ENCODE measurements at places on chromosomes 1 and 21.

DNA sequence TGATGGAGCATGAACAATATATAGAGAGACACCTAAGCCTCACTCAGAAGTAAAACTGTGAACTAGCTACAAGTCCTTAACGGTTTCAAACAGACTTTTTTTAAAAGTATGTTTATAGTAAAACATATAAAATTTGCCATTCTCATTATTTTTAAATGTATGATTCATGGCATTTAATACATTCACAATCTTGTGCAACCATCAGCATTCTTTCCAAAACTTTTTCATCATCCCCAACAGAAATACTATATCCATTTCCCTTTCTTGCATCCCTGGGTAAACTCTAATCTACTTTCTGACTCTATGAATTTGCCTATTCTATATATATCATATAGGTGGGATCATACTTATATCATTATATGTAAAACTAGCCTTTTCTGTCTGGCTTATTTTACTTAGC, 25.5 kb downstream of the EVI5 start:
- no peak for DNase-seq

- no peak for DNase-seq
Measured at GRCh38 chr1:197686231-197686630, 89.0 kb downstream of the DENND1B start.

GRCh38 chr1:201598396-201598795, 59.5 kb downstream of the NAV1 start:
- DNase-seq: no peak

DNA sequence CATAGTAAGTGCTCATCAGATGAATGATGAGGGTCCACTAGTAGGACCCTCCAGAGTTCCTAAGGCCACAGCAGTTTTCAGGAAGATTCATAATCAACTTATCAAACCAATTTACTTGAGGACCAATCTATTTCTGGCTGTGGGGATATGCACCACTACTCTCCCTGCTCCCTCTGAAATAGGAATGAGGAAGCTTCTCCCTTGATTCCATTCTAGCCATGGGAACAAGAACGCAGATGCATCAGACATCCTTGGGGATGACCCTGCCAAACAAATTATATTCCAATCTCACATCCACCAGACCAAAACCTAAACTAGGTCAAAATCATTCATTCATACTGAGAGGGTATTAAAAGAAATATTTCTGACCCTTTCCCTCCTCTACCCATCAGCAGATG, 31.5 kb downstream of the JAK1 start:
- no peak for DNase-seq

- DNase-seq: no peak
Measured at GRCh38 chr1:7538033-7538432, 233.1 kb upstream of the VAMP3 start.

GRCh38 chr1:16438924-16439323, 1.6 kb upstream of the NECAP2 start:
- DNase-seq: no peak

- no peak for DNase-seq
Measured at GRCh38 chr1:6275826-6276782, 15.2 kb upstream of the GPR153 start.

GRCh38 chr1:161790587-161791317, 24.6 kb downstream of the ATF6 start:
- DNase-seq: no peak

DNA sequence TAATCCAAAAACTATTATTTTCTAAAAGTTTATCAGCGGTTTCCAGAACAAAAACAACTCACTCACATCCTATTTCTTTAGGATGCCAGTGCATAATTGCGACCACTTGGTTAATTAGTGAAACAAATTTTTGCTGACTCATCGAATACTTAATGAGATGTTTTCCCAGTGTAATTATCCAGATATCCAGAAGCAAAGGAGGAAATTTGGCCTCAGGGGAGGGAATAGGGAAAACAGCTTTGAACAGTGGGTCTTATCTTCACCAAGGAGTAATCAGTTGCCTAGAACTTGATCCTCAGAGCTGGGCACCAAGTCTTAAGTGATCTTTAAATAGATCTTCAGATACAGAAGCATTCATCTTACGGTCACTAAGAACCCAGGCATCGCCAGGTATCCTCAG, 24.3 kb downstream of the STYXL2 start:
- no peak for DNase-seq

GRCh38 chr1:214445831-214446614, 105.4 kb downstream of the PTPN14 start:
- no peak for DNase-seq

DNA sequence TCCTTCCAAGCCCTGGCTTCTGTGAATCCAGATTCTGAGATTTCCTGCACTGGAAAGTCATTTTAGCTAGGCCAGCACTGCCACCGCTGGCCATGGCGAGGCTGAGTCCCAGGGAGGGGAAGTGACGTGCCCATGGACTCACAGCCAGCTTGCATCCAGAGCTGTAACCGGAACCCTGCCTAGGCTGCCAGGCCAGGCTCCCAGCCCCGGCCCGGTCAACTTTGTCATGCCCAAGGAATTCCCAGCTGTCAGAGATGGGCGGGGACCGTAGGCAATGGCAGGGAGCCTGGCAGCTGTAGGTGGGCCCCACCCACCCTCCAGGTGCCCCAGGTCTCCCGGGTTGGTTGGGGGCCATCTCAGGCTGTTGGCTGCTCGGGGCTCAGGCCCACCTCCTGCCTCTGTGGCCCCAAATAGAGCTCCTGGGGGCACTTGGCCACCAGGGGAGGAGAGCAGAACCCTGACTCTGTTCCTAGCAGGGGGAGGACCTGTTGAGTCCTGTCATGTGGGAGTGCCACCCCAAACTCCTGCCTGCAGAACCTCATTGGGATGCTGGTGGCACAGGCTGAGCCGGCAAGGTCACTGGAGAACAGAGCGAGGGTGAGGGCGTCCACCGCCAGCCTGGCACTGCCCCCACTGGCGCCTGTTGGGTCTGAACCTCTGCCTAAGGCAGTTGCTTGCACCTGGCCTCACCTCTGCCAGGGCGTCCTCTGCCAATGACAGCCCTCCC, 57.8 kb downstream of the FOXO6 start:
- DNase-seq: no peak

GRCh38 chr1:41325801-41326200, 35.4 kb upstream of the FOXO6 start:
- no peak for DNase-seq

GRCh38 chr1:203342192-203342940, 8.6 kb downstream of the FMOD start:
- peak; percentile 27 for DNase-seq

GRCh38 chr21:22754746-22755145, 1756.5 kb downstream of the NCAM2 start:
- DNase-seq: no peak

- no peak for DNase-seq
Measured at GRCh38 chr1:173506437-173506836, 29.3 kb downstream of the PRDX6 start.

DNA sequence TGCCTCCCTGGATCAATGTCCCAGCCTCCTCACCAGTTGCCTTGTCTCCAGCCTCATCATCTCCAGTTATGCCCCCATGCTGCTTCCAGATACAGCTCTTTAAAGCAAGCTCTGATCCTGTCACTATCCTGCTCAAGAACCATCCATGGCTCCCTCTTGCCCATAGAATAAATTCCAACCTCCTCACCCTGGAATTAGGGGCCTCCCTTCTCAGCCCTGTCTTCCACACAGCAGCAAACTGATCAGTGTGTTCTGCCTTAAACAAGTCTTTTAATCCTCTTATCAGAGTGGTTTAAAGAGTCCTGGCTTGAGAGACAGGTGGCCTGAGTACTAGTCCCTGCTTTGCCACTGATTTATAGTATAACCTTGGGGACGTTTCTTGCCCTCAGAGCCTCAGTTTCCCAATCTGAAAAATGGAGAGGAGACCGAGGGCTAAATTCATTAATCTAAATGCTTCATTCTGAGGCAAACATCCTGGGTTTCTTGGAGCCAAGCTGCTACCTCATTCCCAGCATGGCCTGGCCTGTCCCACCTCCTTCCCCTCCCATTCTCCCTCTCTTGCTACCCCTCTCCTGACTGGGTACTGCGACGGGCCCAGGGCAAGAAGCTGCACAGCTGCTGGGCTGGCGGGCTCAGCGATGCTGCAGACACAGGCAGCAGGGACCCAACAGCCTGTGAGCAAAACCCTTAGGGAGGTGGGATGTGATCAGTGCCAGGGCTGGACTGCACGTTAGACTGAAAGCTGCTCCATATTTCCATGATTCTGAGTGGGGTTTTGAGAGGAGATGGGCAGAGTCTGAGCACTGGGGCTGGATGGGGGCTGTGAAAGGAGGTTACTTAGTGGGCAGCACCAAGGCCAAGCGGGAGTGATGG, 221.4 kb downstream of the PTPRU start:
- DNase-seq: no peak

DNA sequence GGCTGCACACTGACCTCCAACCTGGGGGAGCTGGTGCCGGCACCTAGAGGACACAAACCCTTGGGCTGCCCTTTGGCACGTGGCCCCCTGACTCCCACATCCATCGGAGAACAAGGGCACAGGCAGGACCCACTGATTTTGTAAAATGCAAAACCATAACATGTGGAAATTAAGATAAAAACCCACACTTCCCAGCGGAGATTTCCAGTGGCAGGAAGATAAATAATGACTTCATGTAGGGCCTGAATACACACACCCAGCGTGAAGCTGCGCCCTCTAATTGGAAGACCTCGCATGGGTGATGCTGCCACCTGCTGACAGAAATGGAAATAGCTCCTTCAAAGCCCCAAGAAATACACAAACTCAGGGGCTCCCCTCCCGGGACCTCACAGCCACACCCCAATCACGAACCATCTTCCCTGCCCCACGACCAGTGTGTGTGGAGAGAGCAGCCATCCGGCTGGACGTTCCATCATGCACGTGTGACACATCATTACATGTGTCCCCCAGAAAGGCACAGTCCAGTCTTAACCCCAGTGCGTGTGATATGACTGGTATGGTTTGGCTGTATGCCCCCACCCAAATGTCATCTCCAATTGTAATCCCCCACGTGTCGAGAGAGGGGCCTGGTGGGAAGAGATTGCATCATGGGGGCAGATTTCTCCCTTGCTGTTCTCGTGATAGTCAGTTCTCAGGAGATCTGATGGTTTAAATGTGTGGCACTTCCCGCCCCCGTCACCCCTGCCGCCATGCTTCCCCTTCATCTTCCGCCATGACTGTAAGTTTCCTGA, 5.7 kb upstream of the TPRG1L start:
- peak; percentile 68 for DNase-seq

DNA sequence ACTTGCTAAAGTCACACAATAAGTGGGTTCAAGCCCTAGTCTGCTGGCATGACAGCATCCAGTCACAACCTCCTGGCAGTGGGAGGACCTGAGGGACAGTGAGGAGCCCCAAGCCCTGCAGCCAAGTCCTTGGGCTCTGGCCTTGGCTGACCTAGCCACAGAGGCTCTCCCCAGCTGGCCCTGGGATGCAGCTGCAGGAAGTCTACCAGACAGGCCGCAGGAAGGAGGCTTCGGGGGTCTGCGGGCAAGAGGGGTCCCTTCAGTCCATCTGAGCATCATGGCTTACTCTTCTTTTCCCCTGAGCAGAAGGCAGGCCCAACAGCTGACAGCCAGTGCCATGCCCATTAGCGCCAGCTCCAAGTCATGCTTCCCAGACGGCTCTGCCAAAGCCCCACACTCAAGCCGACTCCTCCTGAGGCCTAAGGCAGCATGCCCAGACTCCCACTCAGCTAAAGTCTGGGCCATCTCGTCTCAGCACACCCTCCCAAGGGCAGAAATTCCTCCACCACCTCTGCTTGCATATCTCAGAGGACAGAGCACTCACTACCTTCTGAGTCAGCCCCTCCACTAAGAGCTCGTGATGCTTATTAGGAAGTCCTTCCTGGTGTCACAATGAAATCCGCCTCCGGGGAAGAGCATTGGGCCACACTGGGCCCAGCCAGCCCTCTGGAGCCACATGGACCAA, 20.1 kb downstream of the SLC1A7 start:
- DNase-seq: no peak

DNA sequence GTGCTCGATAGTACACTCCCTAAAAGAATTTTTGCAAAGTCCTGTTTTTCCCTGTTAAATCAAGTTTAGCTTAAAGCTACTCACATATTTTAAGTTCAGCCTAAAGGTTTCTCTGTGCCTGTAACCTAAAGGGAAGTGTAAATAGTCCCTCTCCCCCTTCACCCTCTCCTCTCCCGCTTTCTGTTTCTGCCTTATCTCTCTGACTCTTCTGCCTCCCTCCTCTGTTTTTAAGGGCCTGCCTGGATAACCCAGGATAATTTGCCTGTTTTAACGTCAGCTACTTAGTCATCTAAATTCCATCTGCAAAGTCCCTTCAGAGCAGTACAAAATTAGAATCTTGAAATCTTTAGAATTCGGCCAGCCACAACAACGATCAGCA, 92.6 kb downstream of the NID1 start:
- no peak for DNase-seq

- DNase-seq: no peak
Measured at GRCh38 chr21:45280969-45281368, 6.7 kb downstream of the POFUT2 start.

GRCh38 chr1:60813071-60813470, 269.3 kb upstream of the NFIA start:
- no peak for DNase-seq

DNA sequence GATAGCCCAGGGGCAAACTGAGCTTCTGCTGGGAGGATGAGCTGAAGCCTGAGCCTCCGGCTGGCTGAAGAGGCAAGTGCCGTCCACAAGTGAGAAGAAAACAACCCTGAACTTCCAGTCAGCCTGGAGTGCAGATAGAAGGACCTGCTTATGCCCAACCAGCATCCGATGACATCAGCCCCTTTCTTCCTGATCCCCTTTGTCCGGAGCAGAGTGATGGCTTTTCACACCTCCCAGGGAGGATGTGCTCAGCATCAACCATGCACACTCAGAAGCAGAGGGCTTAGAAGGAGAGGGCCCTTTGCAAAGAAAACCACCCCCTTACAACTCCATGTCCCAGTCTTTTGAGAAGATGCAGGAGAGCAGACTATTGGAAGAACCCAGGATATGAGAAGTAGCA, 23.7 kb upstream of the REG4 start:
- no peak for DNase-seq

GRCh38 chr1:229347528-229347927, 4.7 kb upstream of the CCSAP start:
- no peak for DNase-seq

GRCh38 chr1:42146626-42147320, 6.4 kb upstream of the GUCA2B start:
- DNase-seq: peak; percentile 52

GRCh38 chr1:201191653-201192260, 1.1 kb downstream of the IGFN1 start:
- DNase-seq: no peak

- no peak for DNase-seq
Measured at GRCh38 chr1:160622501-160623226, 24.2 kb downstream of the SLAMF1 start.

- DNase-seq: no peak
Measured at GRCh38 chr1:65321879-65322278, 12.5 kb downstream of the DNAJC6 start.

DNA sequence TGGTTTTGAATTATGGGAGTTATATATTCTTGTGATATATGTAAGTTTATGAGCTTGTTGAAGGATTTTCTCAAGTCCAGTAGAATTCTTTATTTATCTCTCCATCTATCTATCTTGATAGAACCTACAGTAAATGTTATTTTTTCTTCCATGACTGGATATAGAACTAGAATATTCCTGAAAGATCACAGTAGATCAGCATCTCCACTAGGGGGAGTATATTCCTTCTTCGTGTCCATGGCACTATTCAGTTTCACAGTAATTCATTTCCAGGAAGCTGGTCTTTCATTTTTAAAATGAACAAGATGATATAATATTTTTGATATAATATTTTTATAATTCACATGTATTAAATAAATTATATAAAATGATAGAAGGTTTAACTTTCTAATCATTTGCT, 18.8 kb downstream of the TMPRSS15 start:
- no peak for DNase-seq

Measured in T follicular helper cell (primary cell).